Activated T-helper 1 cell treated with Interleukin-2 at 50 U/mL for 16 hours (primary cell): ENCODE measurements at places on chromosomes 1 and 21.

DNA sequence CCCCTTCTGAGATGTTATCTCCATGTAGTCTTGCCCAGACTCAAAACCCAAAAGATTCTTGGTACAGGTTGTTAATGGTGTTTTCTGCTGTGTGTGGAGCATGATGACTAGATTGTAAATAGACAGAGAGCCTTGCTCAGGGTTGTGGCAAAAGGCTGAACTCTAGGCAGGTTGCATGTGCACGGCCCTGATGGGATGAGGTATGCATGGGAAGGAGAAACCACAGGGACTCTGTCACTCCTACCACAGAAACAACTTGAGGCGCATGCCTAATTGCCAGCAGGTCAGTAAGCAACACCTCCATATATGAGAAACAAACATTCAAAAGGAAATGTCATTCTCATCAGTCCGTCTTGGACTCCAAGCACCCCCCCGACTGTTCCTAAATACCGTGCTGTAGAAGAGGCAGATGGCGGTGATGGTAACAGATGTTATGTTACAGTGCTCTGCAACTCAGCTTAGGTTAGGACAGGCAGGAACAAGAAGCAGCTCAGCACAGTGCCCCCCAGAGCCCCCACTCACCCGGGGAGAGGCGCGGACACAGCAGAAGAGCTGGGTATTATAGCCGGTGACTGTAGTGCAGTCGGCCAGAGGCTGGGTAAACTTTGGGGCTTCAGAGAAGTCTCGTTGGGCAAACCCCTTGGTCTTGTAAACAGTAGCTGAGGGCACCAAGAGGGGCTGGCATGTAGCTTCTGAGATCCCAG lies 10.9 kb downstream of the MYBPHL start:
- DNase-seq = no peak

DNA sequence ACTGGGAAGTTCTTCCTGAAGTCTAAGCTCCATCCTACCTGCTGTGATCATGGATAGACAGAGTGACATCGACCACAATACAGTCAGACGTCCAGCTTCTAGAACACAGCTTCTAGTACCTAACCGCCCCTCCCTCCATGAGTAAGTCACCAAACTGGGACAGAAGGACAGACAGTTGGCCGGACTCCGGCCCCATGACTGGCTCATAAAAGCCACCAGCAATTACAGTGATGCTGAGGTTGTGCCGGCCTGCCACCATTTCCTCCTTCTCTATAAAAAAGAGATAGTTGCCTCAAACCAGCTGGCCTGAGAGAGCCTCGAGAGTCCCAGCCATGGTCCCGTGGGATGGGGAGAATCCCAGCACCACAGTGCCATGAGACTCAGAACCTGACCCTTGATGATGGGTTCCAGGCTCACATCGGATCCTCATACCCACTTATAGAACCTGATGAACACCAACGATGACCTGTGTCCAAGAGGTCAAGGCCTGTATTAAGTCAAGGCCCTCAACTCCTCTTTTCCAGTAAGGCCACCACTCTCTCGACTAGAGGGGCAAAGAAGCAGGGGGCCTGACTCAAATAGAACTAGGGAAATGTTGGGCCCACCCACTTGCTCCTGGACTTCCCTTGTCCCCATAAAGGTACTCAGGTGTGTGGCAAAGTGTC lies 3.4 kb downstream of the MEF2D start:
- no peak for DNase-seq

GRCh38 chr1:83500531-83500930 lies 498.4 kb downstream of the TTLL7 start:
- no peak for DNase-seq

GRCh38 chr21:45590726-45591618 lies 48.7 kb upstream of the SLC19A1 start:
- peak; percentile 23 for DNase-seq

GRCh38 chr21:22981819-22982218 lies 1983.6 kb downstream of the NCAM2 start:
- DNase-seq = no peak

- no peak for DNase-seq
Observed at GRCh38 chr1:7432900-7433380, 338.2 kb upstream of the VAMP3 start.

GRCh38 chr1:54474310-54475251 lies 68.4 kb upstream of the SSBP3 start:
- DNase-seq = no peak

GRCh38 chr1:1680912-1681273 lies 11.7 kb downstream of the SLC35E2B start:
- no peak for DNase-seq

DNA sequence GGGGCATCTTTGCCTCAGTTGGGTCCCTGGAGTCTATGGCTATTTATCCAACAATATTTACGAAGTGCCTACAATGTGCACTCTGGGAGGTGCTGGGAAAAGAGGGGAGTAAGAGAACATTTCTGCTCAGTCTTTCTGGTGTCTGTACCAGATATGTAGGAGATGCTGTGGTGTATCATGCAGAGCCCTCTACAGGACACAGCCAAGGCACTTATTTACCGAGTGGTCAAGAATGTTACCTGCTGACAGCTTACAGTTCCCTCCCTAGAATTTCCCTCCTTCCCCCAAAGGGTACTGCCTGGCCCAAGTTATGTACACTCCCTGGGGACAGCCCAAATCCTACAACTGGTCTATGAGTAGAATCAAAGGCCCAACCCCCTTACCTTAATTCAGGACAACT lies 177.7 kb downstream of the C1orf94 start:
- no peak for DNase-seq

- DNase-seq = peak; percentile 17
Observed at GRCh38 chr1:231460614-231461013, 38.5 kb upstream of the EGLN1 start.

DNA sequence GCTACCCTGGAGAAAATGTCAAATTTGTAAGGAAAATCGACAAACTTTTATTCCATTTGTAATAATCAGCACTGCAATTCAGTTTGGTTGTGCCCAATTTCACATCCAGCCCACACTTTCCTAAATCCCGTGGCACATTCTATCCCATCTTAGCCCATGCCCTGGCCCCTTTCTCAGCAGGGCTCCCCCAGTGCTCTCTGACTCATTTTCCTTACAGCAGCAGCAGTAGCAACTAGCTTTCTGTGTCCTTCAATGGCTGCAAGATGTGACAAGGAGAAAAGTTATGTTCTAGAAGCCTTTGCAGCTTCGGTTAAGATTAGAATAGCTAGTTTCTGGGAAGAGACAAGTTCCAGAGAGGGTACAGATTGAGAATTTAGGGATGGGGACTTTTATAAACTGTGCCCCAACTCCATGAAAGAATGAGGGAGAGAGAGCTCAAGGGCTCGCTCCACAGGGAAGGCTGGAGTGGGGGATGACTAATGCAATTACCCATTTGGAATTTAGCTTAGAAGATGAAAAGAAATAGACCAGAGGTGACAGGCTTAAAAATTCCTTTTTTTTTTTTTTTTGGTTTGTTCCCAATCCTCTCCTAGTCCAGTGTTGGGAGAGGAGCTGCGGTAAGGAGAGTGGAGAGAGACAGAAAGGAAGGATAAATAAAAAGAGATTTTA lies 47.0 kb upstream of the POU2F1 start:
- no peak for DNase-seq

DNA sequence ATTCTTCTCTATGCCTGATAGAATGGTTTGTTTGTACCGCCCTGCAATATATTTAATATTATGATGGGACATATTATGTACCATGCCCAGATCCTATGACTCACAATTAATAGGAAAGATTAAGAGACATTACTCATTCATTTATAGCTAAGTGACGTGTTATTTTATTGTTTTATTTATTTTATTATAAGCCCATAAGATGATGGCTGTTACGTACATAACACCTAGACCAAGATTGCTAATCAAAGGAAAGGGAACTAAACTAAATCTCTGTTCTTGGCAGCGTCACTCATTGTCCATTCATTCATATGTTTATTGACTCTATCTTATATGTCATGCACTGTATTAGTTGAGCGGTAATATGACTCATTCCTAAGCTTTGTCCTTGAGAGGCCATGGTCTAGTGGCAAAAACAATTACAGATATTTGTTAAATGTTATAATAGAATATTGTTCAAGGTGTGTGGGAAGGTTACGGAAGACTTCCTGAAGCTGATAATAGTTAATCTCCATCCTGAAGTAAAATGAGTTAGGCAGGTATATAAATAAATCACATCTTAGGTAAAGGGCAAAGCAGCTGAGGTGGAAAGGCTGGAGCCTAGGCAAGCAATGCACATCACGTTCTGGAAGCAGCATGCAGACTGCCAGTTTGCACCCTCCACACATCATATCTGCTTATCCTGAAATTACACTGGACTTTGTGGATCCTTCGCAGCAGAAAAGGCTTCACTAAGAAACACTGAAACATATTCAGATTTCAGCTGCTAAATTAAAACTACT lies 16.6 kb upstream of the CD55 start:
- DNase-seq = no peak

DNA sequence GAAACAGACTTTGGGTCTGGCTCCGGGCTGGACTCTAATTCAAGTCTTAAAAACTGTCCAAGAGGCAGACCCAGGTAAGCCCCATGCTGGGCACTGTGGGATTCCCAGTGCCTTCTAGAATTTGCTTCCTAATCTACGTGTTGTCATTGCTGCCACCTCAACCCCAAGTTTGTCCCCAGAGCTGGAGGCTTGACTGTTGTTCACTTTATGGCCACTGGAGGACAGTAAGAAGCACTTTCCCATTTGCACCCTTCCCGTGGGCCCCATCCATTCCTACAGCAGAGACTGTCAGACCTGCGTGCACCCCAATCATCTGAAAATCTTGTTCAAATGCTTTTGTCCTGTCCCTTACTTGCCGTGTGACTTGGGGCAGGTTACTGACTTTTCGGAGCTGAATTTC lies 29.4 kb upstream of the VASH2 start:
- DNase-seq = no peak

DNA sequence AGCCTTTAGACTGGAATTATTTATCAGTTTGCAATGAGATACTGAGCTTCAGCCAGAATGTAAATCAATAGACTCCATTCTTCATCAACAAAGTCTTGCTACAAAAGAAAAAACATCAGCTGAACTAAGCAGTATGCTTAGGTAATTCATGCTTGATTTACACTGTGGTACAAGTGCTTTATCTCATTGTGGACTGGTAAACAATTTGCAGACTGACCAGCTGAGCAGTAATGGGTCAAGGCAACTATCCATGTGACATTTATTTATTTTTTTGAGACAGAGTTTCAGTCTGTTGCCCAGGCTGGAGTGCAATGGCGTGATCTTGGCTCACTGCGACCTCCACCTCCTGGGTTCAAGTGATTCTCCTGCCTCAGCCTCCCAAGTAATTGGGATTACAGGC lies 39.8 kb upstream of the SYT2 start:
- DNase-seq = no peak

- DNase-seq = no peak
Observed at GRCh38 chr1:169484683-169485430, 887 bp downstream of the SLC19A2 start.

DNA sequence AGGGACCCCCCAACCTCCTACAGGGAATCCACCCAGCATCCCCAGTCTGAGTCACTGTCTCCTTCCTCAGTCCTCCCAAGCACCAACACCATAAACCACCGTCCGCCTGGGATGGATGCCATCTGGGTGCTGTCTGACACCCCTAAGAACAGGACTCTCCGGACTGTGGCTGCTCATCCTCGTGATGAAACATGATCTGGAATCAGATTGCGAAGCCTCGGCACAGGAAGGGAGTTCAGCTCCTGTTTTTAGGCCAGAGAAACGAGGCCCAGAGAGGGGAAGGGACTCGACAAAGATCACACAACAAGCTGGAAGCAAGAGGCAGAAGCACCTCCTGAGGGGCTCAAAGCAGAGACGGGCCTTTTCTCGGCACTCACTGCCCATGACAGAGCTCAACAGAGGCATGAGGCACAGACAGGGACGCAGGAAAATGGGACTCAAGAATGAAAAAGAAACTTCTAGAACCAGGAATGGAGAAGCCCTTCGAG lies 8.4 kb downstream of the KCNN3 start:
- no peak for DNase-seq

DNA sequence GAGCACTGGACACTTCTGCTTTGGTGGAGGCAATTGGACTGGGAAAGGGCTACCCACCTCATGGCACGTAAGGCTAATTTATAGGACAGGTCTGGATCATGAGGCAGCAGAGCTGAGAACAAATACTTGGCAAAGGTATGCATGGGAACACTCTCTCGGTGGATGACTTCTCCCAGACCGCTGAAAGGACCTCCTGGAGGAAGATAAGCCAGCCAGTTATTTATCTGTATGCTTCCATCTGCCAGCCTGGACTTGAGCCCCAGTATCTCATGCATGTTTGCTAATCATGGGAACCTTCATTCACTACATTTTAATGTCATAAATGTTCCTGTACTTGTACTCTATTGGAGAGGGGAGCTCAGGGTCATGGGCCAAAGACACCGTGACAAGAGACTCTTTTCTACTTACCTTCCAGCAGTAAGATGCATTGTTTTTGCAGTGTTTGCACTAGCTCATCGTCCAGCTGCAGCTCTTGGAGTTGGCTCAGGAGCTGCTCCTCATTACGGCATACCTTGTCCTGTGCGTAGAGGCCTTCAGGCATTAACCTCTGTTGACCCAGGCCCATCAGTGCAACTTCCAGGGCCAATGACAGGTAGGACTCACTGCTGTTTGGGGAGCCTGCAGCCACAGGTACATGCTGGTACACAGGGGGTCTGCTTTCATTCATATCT lies 23.7 kb downstream of the UROD start:
- no peak for DNase-seq

GRCh38 chr1:230368363-230368762 lies 57.8 kb downstream of the PGBD5 start:
- DNase-seq = no peak

DNA sequence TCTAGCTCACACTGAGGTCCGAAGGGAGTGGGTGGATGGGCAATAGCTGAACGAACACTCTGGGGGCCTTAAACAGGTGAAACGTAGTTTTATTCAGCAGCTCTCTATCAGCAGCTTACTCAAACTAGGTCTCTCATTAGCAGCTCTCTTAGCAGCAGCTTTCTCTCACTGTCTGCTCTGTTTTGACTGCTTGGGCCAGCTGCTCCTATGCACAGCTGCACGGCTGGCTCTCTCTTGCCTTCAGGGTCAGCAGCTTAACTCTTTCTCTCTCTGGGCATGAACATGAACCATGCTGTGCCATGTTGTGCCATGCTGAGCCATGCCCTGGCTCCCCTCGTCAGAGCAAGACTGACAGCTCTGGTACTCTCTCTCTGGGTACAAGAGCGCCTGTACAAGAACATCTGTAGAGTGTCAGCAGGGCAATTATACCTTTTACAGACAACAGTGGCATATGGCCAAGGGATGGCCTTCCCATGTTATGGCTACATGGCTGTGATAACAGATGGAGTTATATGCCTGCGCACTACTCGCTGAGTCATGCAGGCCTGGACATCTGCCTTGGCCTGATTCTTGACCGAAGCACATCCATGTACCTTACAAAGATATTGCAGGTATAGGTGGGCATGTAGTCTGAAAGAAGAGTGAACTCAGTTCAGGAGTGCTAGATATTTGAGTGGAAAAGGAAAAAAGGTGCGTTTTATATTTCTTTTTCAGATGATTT lies 152.4 kb downstream of the LEPR start:
- no peak for DNase-seq

DNA sequence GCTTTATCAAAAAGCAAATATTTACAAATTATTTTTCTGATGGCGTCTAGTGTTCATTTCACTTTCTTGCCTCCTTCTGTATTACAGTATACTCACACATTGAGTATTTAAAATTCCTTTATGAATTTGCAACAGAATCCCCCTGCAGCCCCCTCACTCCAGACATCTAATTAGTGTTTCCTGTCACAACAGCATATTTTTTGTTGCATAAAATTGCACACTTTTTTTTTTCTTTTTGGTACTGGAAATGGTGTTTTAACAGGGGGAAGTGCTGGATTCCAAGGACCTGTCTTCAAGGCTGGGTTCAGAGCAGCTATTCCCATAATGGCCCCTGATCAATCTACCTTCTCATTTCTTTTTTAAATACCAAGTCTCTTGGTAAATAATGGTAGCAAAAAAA lies 184.3 kb upstream of the HMCN1 start:
- no peak for DNase-seq
